ENCODE measurements at places on chromosomes 5 and 9. TPM values are rescaled to one million over a fixed set of nuclear protein-coding genes. Genes with fewer than 3 reads are reported as not detected.

DNA sequence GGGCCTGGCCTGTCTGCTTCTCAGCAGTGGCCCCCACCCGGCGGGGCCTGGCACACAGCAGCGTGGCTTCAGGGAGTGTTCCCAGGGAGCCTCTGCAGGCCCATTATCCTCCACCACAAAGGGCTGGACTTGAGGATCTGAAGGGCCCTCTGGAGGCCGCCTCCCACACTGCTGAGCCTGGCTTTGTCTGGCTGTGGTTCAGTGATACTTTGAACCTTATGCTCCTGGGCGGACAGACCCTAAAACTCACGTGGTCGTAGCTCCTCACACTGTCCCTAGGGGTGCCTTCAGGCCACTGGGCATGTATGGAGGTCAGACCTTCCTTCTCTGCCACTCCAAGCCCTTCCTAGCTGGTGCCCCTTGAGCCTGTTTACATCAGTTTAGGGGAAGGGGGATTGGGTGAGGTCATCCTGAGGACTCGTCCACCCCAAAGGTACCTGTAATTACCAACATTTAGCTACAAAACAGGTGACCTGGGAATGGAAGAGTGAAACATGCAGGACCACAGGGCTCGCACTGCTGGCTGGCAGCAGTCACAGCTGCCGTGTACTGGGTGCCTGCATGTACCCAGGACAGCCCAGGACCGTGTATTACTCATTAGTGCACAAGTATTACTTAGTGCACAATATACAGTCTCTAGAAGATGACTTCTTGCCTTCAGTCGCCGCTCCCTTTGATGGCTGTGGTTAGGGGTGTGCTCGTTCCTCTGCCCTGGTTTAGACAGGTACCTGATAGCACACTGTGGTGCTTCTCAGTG is 8.5 kb downstream of the GRHPR start:
- H3K4me3 ChIP-seq, result no peak overlapping the region
- H3K27me3 ChIP-seq, result no peaks in the 10 kb centered on the region
- H3K4me1 ChIP-seq, result peaks cover 65% of the 10 kb centered on the region

- H3K27ac ChIP-seq, result no peak overlapping the region
- DNase-seq, result no peak
- H3K4me3 ChIP-seq, result no peak overlapping the region
- H3K4me1 ChIP-seq, result no peaks in the 10 kb centered on the region
- H3K27me3 ChIP-seq, result no peaks in the 10 kb centered on the region
Measured at GRCh38 chr5:72485430-72485974, 21.7 kb downstream of the ZNF366 start.

- no peaks in the 10 kb centered on the region for H3K4me1 ChIP-seq
- no peak overlapping the region for H3K27ac ChIP-seq
- H3K36me3 ChIP-seq, result no peaks in the 10 kb centered on the region
- no peak overlapping the region for H3K4me3 ChIP-seq
Measured at GRCh38 chr5:16792598-16793275, 143.4 kb downstream of the MYO10 start.

GRCh38 chr9:136077491-136077890 is 17.6 kb downstream of the NACC2 start:
- H3K27ac ChIP-seq, result peak overlapping the region; percentile 18
- H3K4me3 ChIP-seq, result no peak overlapping the region
- DNase-seq, result no peak
- H3K27me3 ChIP-seq, result no peaks in the 10 kb centered on the region

DNA sequence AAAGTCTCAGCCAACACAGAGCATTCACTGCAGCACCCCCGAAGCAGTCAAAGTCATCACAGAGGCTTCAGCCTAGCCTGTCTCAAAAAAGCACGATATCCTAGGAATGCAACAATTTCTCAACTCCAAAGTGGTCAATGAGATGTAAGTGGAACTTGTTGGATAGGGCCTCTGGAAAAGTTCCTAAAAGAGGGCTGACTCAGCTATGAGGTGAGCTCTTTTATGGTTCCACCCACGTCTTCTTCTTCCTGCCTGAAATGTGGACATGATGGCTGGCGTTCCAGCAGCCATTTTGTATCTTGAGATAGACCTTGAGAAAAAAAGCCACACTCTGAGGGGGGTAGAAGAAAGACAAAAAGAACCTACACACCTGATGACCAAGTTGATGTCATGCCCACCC is 32.5 kb upstream of the TRIO start:
- no peaks in the 10 kb centered on the region for H3K36me3 ChIP-seq
- peaks cover 10% of the 10 kb centered on the region for H3K4me1 ChIP-seq
- H3K4me3 ChIP-seq, result no peak overlapping the region
- H3K27ac ChIP-seq, result no peak overlapping the region
- DNase-seq, result no peak

GRCh38 chr9:122252796-122253195 is 11.8 kb downstream of the RBM18 start:
- no peaks in the 10 kb centered on the region for H3K27me3 ChIP-seq
- H3K4me1 ChIP-seq, result no peaks in the 10 kb centered on the region
- H3K27ac ChIP-seq, result no peak overlapping the region
- peaks cover 4% of the 10 kb centered on the region for H3K36me3 ChIP-seq
- DNase-seq, result no peak
- no peak overlapping the region for H3K4me3 ChIP-seq

DNA sequence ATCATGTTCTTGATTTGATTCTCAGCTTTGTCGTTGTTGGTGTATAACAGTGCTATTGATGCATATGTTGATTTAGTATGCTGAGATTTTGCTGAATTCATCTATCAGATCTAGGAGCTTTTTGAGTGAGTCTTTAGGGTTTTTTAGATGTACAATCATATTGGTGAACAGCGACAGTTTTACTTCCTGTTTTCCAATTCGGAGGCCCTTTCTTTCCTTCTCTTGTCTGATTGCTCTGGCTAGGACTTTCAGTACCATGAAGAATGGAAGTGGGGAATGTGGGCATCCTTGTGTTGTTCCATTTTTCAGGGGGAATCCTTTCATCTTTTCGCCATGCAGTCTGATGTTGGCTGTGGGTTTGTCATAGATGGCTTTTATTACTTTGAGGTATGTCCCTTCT is 100.4 kb downstream of the SGCD start:
- H3K27me3 ChIP-seq, result no peaks in the 10 kb centered on the region
- DNase-seq, result no peak
- H3K4me3 ChIP-seq, result no peak overlapping the region
- H3K27ac ChIP-seq, result no peak overlapping the region
- H3K36me3 ChIP-seq, result no peaks in the 10 kb centered on the region

GRCh38 chr9:100567856-100568255 is 10.0 kb upstream of the CAVIN4 start:
- no peak for DNase-seq
- no peaks in the 10 kb centered on the region for H3K27me3 ChIP-seq
- no peak overlapping the region for H3K4me3 ChIP-seq
- no peak overlapping the region for H3K27ac ChIP-seq
- no peaks in the 10 kb centered on the region for H3K4me1 ChIP-seq

- no peaks in the 10 kb centered on the region for H3K27me3 ChIP-seq
- no peaks in the 10 kb centered on the region for H3K36me3 ChIP-seq
- no peak for DNase-seq
- H3K27ac ChIP-seq, result no peak overlapping the region
Measured at GRCh38 chr9:125406810-125407087, 145.1 kb downstream of the GAPVD1 start.

- H3K4me1 ChIP-seq, result no peaks in the 10 kb centered on the region
- H3K27ac ChIP-seq, result no peak overlapping the region
- H3K36me3 ChIP-seq, result no peaks in the 10 kb centered on the region
- H3K27me3 ChIP-seq, result no peaks in the 10 kb centered on the region
- no peak for DNase-seq
Measured at GRCh38 chr9:103816146-103816545, 278.0 kb upstream of the SMC2 start.

GRCh38 chr5:172429201-172429940 is 25.0 kb downstream of the SH3PXD2B start:
- no peak overlapping the region for H3K4me3 ChIP-seq
- H3K27ac ChIP-seq, result peak overlapping the region; percentile 74
- DNase-seq, result peak; percentile 67
- H3K36me3 ChIP-seq, result no peaks in the 10 kb centered on the region
- H3K27me3 ChIP-seq, result no peaks in the 10 kb centered on the region

The NR4A3 gene
- 12.7 TPM for total RNA-seq

The SPEF2 gene
- total RNA-seq, result 9.6 TPM

The CCNJL gene
- total RNA-seq, result 0.63 TPM

The RFK gene
- total RNA-seq, result 10.2 TPM

The INSYN2B gene
- 0.60 TPM for total RNA-seq

The BNC2 gene
- total RNA-seq, result 89.6 TPM

Measured in tibial nerve (tissue), 4 donors.